ENCODE measurements at places on chromosomes 5 and 9.
A peak's percentile ranks its signal among the peaks of the same experiment; 100 is the strongest.

DNA sequence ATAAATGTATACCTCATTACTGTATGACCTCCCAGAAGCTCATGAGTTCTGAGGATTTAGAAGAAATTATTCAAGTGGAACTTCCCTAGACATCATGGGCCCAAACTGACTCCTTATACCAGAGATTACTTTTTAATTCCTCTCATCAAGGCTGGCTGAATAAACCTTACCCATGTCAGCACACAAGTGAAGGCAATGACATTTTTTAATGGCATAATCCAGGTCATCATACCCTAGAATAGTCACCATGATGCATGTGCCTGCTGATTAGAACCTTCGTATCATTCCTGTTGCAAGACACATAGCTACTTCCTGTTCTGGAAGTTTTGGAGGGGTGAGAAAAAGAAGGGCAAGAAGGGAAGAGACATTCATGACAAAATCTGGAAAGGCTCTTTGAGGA, 49.8 kb upstream of the IFNK start:
- peaks cover 19% of the 10 kb centered on the region for H3K4me1 ChIP-seq
- H3K36me3 ChIP-seq, result no peaks in the 10 kb centered on the region
- no peak overlapping the region for H3K27ac ChIP-seq
- no peaks in the 10 kb centered on the region for H3K27me3 ChIP-seq
- H3K4me3 ChIP-seq, result no peak overlapping the region

DNA sequence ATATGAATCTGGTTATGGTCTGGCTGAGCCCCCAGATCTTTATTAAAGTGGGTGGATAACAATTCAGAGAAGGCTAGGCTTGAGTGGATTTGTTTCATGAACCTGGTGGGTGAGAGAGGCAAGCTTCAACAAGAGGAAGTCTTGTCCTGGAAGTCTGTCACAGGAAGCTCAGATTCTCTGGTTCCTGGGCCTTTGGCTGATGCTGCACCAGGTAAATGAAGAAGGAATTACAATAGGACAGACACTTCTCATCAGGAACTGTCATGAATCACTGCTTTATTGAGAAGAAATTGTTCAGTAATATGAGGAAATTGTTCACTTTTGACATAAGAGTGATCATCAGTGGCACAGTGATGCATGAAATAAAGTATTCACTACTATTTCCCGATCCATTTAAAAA, 167.6 kb upstream of the ELL2 start:
- no peak overlapping the region for H3K27ac ChIP-seq
- DNase-seq, result no peak
- no peaks in the 10 kb centered on the region for H3K36me3 ChIP-seq
- no peak overlapping the region for H3K4me3 ChIP-seq
- H3K27me3 ChIP-seq, result no peaks in the 10 kb centered on the region

- no peak for DNase-seq
- no peak overlapping the region for H3K27ac ChIP-seq
- no peaks in the 10 kb centered on the region for H3K36me3 ChIP-seq
- no peak overlapping the region for H3K4me3 ChIP-seq
- H3K4me1 ChIP-seq, result no peaks in the 10 kb centered on the region
These were observed 684.7 kb upstream of the NUDT12 start for GRCh38 chr5:104247260-104247659.

DNA sequence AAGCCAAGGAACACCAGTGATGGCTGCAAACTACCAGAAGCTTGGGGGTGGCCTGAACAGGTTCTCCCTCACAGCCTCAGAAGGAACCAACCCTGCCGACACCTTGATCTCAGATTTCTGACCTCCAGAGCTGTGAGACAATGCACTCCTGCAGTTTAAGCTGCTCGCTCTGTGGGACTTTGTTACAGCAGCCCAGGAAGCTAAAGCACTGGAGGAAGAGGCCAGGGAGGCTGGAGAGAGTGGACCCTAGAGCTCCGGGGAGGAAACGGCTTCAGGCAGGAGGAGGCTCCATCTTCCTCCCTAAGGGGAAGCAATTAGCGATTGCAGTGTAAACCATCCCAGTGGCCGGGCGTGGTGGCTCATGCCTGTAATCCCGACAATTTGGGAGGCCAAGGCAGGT, 25.1 kb downstream of the BARX1 start:
- H3K4me1 ChIP-seq, result no peaks in the 10 kb centered on the region
- no peaks in the 10 kb centered on the region for H3K27me3 ChIP-seq
- DNase-seq, result no peak
- no peak overlapping the region for H3K27ac ChIP-seq

DNA sequence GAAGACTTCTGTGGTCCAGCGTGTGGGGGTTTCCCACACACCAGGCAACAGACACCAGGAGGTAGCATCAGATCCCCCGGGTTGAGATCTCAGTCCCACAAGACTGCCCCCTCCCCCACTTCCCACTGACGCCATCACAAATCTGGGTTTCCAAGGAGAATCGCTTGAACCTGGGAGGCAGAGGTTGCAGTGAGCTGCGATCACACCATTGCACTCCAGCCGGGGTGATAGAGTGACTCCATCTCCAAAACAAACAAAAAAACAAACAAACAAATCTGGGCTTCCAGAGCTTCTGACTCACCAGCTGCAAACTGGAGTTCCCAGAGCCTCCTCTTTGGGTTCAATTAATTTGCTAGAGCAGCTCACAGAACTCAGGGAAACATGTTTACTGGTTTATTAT, 4.7 kb upstream of the GBGT1 start:
- no peak overlapping the region for H3K27ac ChIP-seq
- no peak overlapping the region for H3K4me3 ChIP-seq
- H3K4me1 ChIP-seq, result peaks cover 12% of the 10 kb centered on the region
- H3K36me3 ChIP-seq, result no peaks in the 10 kb centered on the region

DNA sequence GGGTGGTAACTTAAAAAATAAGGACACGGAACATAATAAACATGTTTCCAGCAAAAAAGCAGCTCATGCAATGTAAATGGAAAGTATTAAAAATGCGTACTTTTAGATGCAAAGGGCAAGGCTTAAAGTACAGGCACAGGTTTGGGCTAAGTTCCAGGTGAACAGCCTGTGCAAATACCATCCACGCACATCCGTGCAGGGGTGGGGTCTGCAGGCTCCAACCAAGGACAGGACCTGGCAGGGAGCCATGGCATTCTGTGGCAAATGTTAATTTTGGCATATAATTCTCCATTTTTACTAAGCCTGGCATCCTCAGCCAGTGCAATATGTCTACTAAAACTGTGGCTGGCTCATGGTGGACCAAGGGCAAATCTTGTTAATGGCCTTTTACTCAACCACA, 365.8 kb upstream of the DAP start:
- no peak overlapping the region for H3K4me3 ChIP-seq
- H3K36me3 ChIP-seq, result no peaks in the 10 kb centered on the region
- no peak for DNase-seq
- H3K27ac ChIP-seq, result no peak overlapping the region

DNA sequence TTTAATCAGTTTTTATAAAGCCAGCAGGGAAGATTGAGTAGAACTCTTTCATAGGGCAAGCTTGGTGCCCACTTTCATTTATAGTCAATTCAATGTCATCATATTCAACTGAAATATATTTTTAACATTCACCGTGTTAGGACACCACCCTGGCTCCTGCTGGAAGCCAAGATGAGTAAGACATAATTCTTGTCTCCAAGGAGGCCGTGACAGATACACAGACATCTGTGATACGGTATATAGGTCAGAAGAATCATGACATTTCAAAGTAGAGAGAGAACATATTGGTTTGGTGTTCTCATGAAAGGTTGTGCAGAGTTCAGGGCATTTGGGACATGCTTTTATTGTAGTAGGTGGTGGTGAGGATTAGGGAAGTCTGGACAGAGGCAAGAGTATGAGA, 120.1 kb downstream of the CMYA5 start:
- H3K4me1 ChIP-seq, result no peaks in the 10 kb centered on the region
- H3K4me3 ChIP-seq, result no peak overlapping the region
- no peak for DNase-seq

DNA sequence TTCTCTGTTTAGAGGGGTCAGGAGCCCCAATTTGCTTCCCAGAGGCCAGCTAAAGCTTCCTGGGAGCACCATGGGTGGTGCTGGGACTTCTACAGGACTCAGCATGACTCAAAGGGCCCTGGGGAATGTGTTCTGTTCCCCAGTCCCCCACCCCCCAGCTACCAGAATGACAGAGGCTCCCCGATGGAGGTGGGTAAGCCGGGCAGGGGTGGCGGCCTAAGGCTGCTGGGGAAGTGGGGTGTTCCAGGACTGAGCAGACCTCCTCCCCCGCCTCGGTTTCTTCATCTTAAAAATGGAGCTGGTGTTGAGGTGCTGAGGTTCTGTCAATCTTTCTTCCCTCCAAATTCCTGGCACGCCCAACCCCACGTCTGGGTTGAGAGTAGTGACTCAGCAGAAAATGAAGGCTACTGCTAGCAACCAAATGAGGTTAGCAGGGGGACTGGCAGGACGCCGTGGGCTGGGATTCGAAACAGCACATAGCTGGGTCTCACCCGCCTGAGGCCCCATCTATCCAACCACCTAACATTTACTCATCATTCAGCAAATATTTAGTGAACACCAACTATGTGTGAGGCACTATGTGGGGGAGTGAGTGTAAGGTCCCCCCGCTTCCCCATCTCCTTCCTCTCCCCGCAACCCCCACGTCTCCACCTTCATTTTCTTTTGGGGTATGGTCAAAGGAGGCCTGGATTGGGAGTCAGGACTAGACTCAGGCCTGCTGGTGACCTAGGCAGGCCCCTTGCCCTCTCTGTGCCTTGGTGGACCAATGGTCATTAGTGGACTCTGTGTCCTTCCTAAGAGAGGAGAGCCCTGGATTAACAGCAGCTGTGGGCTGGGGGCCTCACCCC, 50.2 kb downstream of the C9orf50 start:
- no peaks in the 10 kb centered on the region for H3K36me3 ChIP-seq
- H3K27me3 ChIP-seq, result no peaks in the 10 kb centered on the region
- no peak overlapping the region for H3K4me3 ChIP-seq
- DNase-seq, result peak; percentile 49
- peak overlapping the region; percentile 74 for H3K27ac ChIP-seq

DNA sequence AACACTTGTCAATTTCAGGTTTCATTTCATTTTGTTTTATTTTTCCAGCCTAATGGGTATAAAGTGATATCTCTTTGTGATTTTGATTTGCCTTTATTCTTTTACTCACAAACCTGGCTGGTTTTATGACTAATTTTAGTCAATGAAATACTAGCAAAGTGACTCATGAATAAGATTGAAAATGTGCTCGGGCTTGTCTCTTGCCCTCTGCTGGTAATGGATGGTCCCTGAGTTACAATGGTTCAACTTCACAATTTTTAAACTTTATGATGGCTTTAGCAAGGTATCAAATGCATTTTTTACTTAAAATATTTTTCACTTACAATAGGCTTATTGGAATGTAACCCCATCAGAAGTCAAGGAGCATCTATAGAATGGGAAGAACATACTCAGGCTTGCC, 431.4 kb upstream of the CCNG1 start:
- no peaks in the 10 kb centered on the region for H3K4me1 ChIP-seq
- no peak for DNase-seq
- H3K27me3 ChIP-seq, result no peaks in the 10 kb centered on the region
- no peak overlapping the region for H3K27ac ChIP-seq
- H3K36me3 ChIP-seq, result no peaks in the 10 kb centered on the region

GRCh38 chr5:172858511-172858989, 24.5 kb downstream of the ERGIC1 start:
- H3K27ac ChIP-seq, result peak overlapping the region; percentile 97
- no peak overlapping the region for H3K4me3 ChIP-seq
- H3K27me3 ChIP-seq, result no peaks in the 10 kb centered on the region
- H3K4me1 ChIP-seq, result peaks cover 52% of the 10 kb centered on the region
- no peak for DNase-seq

DNA sequence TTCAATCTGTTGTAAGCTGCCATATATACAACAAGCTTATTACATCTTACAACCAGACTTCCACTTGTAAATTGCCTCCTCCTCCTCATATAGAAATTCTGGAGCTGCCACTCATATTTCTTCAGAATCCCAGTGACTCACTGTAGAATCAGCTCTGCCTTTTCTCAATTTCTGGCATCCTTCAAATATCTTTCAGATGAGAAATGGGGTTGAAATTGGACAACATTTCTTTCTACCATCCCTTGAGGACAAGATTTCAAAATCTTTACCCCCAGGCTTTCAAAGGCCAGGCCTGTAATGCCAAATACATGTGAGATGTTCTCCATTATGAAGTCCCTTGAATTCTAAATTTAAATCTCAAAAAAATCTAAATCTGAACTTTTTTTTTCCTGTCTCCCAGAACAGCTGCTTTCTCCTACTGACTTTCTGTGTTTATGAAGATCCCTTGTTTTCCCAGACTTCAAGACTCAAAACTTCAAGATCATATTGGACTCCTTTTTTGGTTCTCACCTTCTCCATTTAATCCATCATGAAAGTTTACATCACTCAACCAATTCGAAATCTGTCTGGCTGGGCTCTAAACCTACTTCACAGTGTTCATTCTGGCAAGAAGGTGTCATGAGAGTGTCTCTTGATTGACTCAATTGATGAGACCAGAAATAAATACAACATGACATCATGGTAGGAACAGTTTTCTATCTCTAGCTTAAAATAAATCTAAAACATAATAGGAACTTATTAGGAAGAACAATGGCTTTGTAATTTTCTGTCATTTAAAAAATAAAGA, 109.8 kb downstream of the HMHB1 start:
- H3K4me3 ChIP-seq, result no peak overlapping the region
- no peak for DNase-seq
- no peak overlapping the region for H3K27ac ChIP-seq

DNA sequence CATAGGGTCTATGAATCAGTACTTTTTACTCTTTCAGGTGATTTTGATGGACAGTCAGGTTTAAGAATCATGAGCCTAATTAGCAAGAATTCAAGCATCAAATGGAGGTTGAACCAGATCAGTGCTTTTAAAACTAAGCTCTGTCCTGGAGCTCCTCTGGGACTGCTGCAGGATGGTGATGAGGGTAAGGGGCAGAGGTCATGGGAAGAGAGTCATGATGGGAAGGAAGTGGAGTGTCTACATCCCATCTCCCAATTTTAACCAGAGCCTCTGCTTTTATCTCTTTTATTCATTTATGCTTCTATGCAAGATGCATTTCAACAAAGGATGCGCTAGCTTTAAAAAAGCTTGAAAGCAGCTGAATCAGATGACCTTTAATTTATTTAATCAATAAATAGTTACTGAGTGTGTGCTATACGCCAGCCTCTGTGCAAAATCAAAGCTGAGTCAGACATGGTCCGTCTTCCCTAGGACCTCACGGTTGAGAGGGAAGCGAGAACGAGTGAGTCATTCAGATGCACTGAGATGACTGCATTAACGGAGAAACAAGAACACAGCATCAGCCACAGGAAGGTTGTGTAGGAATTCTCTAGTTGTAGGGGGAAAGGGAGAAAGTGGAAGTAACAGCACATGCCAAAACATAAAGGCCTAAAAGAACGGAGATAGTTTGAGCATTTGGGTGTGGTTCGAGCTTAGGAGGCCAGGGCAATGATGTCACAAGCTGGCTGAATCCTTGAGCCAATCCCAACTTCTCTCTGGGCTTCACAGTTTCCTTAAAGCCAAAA, 441.6 kb upstream of the BRINP1 start:
- H3K27ac ChIP-seq, result no peak overlapping the region
- no peaks in the 10 kb centered on the region for H3K27me3 ChIP-seq
- H3K4me1 ChIP-seq, result no peaks in the 10 kb centered on the region
- no peak overlapping the region for H3K4me3 ChIP-seq

GRCh38 chr5:35304291-35304690, 74.0 kb upstream of the PRLR start:
- no peak for DNase-seq
- H3K27ac ChIP-seq, result no peak overlapping the region
- H3K36me3 ChIP-seq, result no peaks in the 10 kb centered on the region
- H3K4me1 ChIP-seq, result no peaks in the 10 kb centered on the region
- no peaks in the 10 kb centered on the region for H3K27me3 ChIP-seq
- no peak overlapping the region for H3K4me3 ChIP-seq

Measured in thoracic aorta (tissue), 2 donors.